ENCODE measurements at places on chromosomes 1 and 21.

GRCh38 chr1:109243860-109244552 lies 5.3 kb upstream of the CELSR2 start:
- DNase-seq: no peak

GRCh38 chr1:158691907-158692306 lies 5.4 kb upstream of the SPTA1 start:
- no peak for DNase-seq

DNA sequence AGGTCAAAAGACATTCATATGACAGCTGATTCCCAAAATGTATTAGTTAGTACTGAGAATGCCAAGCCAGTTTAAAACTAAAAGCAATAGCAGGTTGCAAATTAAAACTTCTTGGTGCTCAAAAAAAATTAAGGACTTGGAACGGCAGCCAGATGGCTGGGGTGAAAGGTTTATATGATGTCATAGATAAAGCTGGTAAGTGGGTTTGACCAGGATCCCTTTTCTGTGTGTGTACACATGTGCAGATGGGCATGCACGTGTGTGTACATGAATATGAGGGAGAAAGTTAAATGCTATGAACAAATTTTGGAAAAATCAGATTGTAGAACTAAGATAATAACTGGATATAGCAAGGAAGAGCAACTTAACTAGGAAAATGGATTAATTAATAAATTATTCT lies 39.1 kb upstream of the DPH5 start:
- no peak for DNase-seq

DNA sequence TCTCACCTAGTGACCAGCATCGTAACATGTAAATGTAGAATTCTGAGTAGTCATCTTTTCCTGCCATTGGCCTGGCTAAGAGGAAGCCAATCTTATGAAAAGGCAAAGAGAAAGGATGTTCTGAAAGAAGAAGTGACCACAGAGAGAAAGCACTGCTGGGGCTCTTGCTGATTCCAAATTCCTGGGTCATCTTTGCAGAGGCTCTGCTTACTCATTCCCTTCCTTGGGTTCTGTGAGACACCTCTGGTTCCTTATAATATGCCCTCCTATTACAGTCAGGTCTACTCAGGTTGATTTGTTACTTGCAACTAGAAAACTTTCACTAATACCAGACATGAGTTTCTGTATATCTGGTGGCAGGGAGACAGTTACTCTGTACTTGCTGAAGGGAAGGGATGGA lies 198.8 kb upstream of the C8B start:
- peak; percentile 22 for DNase-seq

GRCh38 chr1:30267046-30267445 lies 456.3 kb downstream of the MATN1 start:
- DNase-seq: no peak

DNA sequence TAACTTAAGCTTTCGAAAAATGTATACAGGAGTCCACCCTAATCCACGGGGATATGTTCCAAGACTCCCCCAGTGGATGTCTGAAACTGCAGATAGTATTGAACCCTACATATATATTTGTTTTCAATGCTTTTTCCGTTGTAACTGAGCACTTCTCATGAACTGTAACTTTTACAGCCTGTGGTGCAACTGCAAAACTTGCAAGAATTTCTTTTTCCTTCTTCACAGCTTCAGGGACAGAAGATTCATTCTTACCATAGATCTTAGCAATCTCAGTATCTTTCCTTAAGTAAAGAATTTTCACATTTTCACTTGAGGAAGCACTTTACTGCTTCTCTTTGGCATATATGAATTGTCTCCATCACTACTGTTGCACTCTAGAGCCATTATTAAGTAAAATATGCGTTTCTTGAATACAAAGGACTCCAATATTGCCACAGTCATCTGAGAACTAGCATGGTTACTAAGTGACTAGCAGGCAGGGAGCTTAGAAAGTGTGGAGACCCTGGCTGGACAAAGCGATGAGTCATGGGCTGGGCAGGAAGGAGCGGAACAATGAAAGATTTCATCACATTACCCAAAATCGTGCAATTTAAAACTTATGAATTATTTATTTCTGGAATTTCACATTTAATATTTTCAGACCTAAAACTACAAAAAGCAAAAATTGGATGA lies 14.1 kb downstream of the DPYD start:
- DNase-seq: peak; percentile 84

GRCh38 chr1:78490861-78491450 lies at the start of gene PTGFR:
PTGFR (plus strand) TSS chr1:78490974; CDS start chr1:78492744, 1,770 bp downstream.
- peak; percentile 55 for DNase-seq

DNA sequence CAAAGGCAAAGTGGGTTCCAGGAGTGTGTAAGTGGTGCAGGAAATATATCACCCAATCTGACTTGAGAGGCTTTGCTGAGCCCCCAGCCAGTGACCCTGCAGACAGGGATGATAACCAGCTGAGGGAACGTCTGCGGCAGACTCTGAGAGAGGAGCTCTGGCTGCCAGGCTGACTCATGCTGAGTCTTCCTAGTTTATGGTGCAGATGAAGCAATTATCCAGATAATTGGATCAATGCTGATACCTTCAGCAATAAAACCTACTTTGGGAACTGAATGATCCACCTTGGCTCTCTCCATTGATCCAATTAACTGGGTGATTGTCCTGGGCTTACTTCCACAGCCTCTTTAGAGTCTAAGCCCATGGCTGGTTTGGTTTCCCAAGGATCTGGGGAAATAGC lies 7.3 kb downstream of the C8B start:
- DNase-seq: peak; percentile 82
